Activated B cell treated with CpG ODN at 0.5 μM for 24 hours (primary cell): ENCODE measurements at places on chromosomes 12 and 14.

DNA sequence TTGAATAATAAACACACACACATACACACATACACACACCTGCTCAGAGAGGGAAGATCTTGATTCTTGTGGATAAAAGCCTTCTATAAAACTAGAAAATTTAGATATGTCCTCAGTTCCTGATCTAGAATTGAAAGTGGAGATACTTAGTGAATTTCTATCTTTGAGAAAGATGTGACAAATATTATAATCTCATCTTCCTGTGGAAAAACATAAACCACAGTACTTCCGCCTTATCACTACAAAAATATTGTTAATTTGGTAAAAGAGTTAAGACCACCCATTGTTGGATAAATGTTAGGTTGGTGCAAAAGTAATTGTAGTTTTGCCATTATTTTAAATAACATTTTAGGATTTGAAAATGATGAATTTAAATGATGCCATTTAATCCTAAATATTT is at the start of gene KLRK1:
KLRK1 (minus strand) TSS at position 138 of the 400 bp plus-strand sequence. CDS start 1,231 bp downstream, outside the sequence.
- DNase-seq, result no peak

- DNase-seq, result no peak
Observed at GRCh38 chr12:19712041-19712440, 272.7 kb downstream of the AEBP2 start.

DNA sequence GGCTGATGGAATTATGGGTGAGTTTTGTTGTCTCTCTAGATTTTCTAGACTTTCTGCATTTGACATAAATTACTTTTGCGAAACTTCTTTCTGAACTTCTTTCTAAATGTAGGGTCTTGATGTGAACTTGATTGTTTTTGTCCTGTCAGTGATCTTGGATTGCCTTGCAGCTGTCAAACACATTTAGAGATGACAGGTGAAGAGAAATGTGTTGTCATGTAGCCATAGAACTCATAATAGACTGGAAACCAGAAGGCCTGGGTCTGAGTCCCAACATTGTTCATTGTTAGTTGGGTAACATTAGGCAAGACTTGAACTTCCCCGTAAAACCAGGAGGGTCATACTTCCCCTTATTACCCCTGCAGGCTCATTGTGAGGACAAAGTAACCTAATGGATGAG is 109.0 kb downstream of the LRIG3 start:
- no peak for DNase-seq

GRCh38 chr12:92698474-92698873 is 4.3 kb upstream of the PLEKHG7 start:
- no peak for DNase-seq
